ENCODE measurements at places on chromosomes 6 and 20. TPM values are rescaled to one million over a fixed set of nuclear protein-coding genes. Genes with fewer than 3 reads are reported as not detected.
A peak's percentile ranks its signal among the peaks of the same experiment; 100 is the strongest.

DNA sequence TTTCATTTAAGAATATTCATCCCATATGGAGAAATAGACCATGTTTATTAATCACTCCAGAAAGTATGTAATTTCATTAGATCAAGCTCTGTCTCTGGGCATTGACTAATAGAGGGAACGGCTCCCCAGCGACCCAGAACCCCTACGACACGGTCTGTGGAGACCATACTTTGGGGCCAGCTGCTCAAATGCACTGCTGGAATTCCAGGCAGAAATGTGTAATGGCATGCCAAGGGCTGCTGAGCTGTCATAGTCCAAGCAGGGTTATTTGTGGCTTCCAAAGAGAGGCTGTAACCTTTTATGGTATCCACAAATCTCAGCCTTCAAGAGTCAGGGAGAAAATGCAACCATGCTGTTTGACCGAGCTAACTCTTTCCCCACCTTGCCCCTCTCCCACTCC lies 755.8 kb downstream of the DHX35 start:
- no peak for DNase-seq
- no peaks in the 10 kb centered on the region for H3K4me1 ChIP-seq
- no peaks in the 10 kb centered on the region for H3K27me3 ChIP-seq
- no peak overlapping the region for H3K4me3 ChIP-seq
- no peak overlapping the region for H3K27ac ChIP-seq

DNA sequence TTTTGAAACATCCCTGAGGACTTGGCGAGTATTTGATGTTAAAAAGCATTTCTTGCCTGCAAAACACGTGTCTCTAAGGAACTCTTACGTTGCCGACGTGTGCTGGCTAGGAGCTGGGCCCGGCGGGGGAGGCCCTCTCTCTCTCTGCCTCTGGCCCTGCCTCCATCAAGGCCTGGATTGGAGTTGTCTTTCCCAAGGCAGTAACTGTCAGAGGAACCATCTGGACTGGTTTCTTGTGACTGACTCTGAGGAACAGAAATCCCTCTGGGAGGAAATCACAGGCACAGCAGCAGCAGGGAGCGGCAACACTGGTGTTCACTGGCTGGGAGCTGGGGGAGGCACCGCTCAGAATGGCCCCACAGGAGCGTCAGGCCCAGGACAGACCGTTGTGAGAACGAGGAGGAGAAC lies 244.2 kb downstream of the NRN1 start:
- no peak overlapping the region for H3K4me3 ChIP-seq
- no peak for DNase-seq
- H3K4me1 ChIP-seq: peaks cover 2% of the 10 kb centered on the region

- DNase-seq: no peak
- no peaks in the 10 kb centered on the region for H3K27me3 ChIP-seq
- H3K36me3 ChIP-seq: no peaks in the 10 kb centered on the region
Measured at GRCh38 chr6:121491576-121491975, 56.1 kb downstream of the GJA1 start.

DNA sequence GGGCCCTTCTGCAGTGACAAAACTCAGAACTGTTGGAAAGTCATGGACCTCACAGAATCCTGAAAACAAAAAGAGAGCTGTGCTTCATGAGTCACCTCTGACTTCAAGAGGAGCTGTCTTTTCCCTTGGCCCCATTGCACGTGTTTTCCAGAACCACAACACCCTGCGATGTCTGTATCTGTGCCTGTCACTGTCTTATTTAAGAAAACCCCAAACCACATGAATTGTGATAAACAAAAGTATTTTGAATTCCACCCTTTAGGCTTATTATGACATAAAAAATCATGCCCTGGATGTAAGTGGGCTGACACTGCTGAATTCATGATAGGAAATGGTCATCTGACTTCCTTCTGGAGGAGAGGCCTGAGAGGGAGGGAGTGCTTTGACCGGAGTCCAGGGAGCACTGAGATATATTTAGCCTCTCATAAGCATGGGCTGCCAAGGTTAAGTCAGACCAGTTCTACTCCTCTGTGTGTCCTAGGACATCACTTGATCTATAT lies 96.4 kb upstream of the DUSP22 start:
- H3K27me3 ChIP-seq: peaks cover 3% of the 10 kb centered on the region
- no peaks in the 10 kb centered on the region for H3K36me3 ChIP-seq
- H3K27ac ChIP-seq: peak overlapping the region; percentile 17
- DNase-seq: peak; percentile 39

GRCh38 chr6:8100159-8100854 lies 2.0 kb downstream of the EEF1E1 start:
- peak overlapping the region; percentile 60 for H3K4me3 ChIP-seq
- peaks cover 9% of the 10 kb centered on the region for H3K27me3 ChIP-seq
- peaks cover 28% of the 10 kb centered on the region for H3K4me1 ChIP-seq

GRCh38 chr6:13146442-13146841 lies 181.9 kb downstream of the TBC1D7 start:
- no peaks in the 10 kb centered on the region for H3K4me1 ChIP-seq
- H3K4me3 ChIP-seq: no peak overlapping the region
- no peak overlapping the region for H3K27ac ChIP-seq
- no peak for DNase-seq
- no peaks in the 10 kb centered on the region for H3K36me3 ChIP-seq

DNA sequence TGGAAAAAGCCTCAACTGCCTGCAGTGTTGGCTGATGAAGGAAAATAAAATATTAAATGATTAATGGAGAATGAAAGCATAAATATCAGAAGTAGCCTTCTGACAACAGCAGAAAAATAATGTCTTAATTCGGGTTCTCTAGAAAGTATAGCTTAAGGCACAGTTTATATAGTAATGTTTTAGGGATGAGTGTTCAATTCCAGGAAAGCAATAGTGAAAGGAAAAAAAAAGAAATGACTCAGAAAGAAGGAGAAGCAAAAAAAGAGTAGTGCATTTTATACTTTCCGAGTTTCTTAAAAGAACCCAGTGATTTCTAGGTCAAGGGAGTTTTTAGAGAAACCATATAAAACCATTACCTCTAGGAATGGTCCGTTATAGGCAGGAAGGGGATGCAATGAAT lies 137.3 kb downstream of the HTR1B start:
- no peak for DNase-seq
- H3K27me3 ChIP-seq: no peaks in the 10 kb centered on the region
- H3K4me3 ChIP-seq: no peak overlapping the region
- no peak overlapping the region for H3K27ac ChIP-seq

GRCh38 chr20:50398471-50398820 lies 111.7 kb upstream of the PTPN1 start:
- H3K36me3 ChIP-seq: no peaks in the 10 kb centered on the region
- no peak for DNase-seq

DNA sequence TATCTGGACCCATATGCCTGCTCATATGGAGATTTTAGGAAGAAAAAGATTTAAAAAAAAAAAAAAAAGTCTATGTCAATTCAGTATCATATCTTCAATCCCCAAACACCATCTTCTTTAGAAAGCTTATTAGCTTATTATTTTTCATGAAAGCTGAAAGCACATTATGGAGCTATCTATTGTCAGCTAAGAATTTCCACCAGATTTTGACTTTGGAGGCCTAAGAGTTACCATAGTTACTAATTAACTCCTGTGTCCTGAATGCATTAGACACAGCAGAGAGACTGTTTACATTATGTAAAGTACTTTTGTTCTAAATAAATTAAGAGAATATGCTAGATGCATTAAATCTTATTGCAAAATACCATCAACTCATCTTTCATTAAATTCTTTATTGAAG lies 255.5 kb upstream of the NRSN1 start:
- H3K4me1 ChIP-seq: no peaks in the 10 kb centered on the region
- no peaks in the 10 kb centered on the region for H3K27me3 ChIP-seq
- DNase-seq: no peak
- H3K36me3 ChIP-seq: no peaks in the 10 kb centered on the region

DNA sequence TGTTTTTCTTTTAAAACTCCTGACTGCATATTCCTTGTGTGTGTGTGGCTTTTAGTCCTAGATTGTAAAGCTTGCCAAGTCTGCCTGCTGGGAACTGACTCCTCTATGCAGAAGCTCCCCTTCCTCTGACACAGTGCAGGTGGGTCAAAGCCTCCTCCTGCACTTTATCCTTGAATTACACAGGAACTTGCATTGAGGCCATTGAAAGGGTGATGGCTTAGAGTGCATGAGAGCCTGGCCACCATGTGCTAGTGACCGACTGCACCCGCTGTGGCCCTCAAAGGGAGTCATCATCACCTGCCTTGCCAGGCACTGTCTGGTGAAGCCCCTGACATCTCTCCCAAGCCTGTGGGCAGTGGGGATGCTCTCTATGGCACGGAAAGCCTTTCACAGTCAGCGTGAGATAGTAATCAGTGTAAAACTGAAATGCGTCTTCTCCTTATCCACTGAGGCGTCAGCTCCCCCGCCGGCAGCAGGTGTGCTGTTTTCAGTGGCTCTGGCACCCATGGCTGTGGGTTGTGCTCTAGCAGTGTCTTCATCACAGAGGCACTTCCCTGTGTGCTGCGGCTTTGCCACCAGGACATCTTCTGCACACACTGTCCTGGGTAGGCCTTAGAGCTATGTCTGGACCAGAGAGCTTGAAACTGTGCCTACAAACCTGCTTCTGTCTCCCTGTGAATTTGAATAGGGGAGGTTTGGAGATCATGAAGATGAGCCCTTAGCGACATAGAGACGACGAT lies 87.9 kb downstream of the THBS2 start:
- DNase-seq: no peak
- H3K27me3 ChIP-seq: no peaks in the 10 kb centered on the region
- no peaks in the 10 kb centered on the region for H3K36me3 ChIP-seq
- H3K27ac ChIP-seq: no peak overlapping the region
- no peaks in the 10 kb centered on the region for H3K4me1 ChIP-seq

DNA sequence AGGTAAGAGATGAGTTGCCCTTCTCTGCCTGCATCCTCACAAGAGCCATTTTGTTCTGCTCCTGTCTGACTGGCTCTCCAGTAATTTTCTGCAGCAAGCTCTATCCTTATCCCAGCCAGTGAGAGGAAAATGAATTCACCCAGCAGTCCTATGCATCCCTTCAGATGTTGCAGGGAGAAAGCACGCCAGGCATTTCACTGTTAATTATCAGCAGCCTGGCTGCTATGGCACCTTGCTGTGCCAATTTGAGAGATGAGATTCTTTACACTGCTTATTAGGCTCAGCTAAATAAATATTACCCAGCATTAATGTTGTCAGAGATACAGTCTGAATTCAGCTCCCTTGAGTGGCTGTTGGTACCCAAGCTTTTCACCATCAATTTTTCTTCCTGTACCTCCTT lies 61.1 kb upstream of the SNAP25 start:
- DNase-seq: no peak
- no peaks in the 10 kb centered on the region for H3K4me1 ChIP-seq
- H3K4me3 ChIP-seq: no peak overlapping the region
- H3K27ac ChIP-seq: no peak overlapping the region

- no peak overlapping the region for H3K4me3 ChIP-seq
- no peaks in the 10 kb centered on the region for H3K4me1 ChIP-seq
- DNase-seq: no peak
- no peaks in the 10 kb centered on the region for H3K36me3 ChIP-seq
- no peaks in the 10 kb centered on the region for H3K27me3 ChIP-seq
Measured at GRCh38 chr6:55621244-55621643, 42.3 kb upstream of the HMGCLL1 start.

GRCh38 chr6:28217890-28218289 lies 7.2 kb upstream of the ZSCAN9 start:
- peaks cover 25% of the 10 kb centered on the region for H3K4me1 ChIP-seq
- no peak for DNase-seq

DNA sequence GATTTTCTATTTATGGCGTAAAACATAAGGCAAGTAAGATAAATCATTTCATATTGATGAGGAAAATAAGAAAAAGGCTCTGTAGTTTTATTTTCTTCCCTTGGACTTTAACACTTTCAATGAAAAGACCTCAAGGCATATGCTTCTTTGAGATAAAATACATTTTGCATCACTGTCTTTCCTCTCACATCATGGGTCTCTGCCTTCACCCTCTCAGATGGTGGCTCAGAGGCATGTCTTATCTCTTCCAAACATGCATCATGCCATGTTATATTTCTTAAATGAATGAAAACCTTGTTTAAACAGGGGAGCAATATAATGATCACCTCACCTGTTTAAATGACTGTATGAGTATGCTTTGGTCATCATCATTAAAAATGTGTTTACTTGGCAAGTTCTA lies 59.3 kb downstream of the PRL start:
- H3K27me3 ChIP-seq: no peaks in the 10 kb centered on the region
- DNase-seq: no peak
- no peaks in the 10 kb centered on the region for H3K4me1 ChIP-seq
- H3K4me3 ChIP-seq: no peak overlapping the region
- H3K36me3 ChIP-seq: no peaks in the 10 kb centered on the region

GRCh38 chr20:44182135-44182765 lies 4.7 kb downstream of the JPH2 start:
- DNase-seq: no peak
- H3K27me3 ChIP-seq: peaks cover 42% of the 10 kb centered on the region

DNA sequence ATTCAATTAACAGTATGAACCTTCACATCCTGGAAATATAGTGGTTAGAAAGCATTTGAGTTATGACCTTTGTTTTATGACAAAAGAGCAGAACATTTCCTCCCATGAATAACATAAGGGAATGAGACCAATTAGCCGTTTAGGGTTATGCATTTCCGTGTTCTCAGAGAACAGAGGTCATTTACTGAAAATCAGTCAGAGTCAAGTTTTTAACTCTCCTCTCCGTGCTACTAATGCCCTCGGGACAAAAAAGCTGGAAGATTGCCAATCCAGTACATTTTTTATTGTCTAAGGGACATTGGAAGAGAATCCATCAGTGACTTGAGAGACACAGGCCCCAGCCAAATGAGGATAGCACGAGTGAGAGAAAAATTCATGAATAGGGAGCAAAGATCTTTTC lies 632.7 kb downstream of the RFPL4B start:
- no peak for DNase-seq
- no peak overlapping the region for H3K4me3 ChIP-seq
- no peak overlapping the region for H3K27ac ChIP-seq
- no peaks in the 10 kb centered on the region for H3K27me3 ChIP-seq
- no peaks in the 10 kb centered on the region for H3K4me1 ChIP-seq

- DNase-seq: no peak
- peaks cover 20% of the 10 kb centered on the region for H3K4me1 ChIP-seq
- no peak overlapping the region for H3K27ac ChIP-seq
- no peaks in the 10 kb centered on the region for H3K27me3 ChIP-seq
Measured at GRCh38 chr6:139447656-139447975, 73.2 kb upstream of the CITED2 start.

GRCh38 chr6:34096814-34097213 lies 49.1 kb downstream of the GRM4 start:
- H3K4me3 ChIP-seq: no peak overlapping the region
- H3K27ac ChIP-seq: no peak overlapping the region
- H3K27me3 ChIP-seq: peaks cover 17% of the 10 kb centered on the region

Gene GABRR1
- not detected for total RNA-seq

Gene GNRH2
- total RNA-seq: 3.7 TPM

Gene NOL4L
- 14.2 TPM for total RNA-seq

Gene UNC93A
- not detected for total RNA-seq

Gene IL22RA2
- total RNA-seq: not detected

Gene PGBD1
- total RNA-seq: 3.8 TPM

Gene ACOT13
- 30.2 TPM for total RNA-seq

Gene KIF25
- total RNA-seq: not detected

Gene NOX3
- not detected for total RNA-seq

Gene TRAPPC3L
- total RNA-seq: not detected
